ENCODE measurements at places on chromosomes 11 and 22. TPM values are rescaled to one million over a fixed set of nuclear protein-coding genes. Genes with fewer than 3 reads are reported as not detected.
A peak's percentile ranks its signal among the peaks of the same experiment; 100 is the strongest.

KCNQ1 gene
- 1.3 TPM for total RNA-seq

SLC37A2 gene
- 5.2 TPM for total RNA-seq

DNA sequence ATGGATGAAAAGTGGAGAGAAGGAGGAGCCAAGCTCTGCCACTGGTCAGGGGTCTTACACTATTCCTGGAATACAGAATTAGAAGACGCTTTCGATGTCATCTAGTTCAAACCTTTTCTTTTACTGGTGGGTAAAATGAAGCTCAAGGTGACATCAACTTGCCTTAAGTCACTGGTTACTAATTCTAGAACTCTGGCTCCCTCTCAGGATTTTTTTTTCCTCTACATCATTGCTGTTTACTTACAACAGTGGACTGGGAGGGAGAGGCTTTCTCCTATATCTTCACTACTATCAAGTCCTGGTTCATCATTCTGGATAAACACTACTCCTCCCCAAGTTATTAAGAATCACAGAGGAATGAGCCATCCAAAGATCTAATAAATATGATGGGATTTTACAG lies 82.9 kb downstream of the ETS1 start:
- no peak for DNase-seq

BDNF gene
- 2.7 TPM for total RNA-seq

- no peak for DNase-seq
Measured at GRCh38 chr11:75028321-75028720, 39.6 kb downstream of the NEU3 start.

RAPSN gene
- 0.11 TPM for total RNA-seq

DNA sequence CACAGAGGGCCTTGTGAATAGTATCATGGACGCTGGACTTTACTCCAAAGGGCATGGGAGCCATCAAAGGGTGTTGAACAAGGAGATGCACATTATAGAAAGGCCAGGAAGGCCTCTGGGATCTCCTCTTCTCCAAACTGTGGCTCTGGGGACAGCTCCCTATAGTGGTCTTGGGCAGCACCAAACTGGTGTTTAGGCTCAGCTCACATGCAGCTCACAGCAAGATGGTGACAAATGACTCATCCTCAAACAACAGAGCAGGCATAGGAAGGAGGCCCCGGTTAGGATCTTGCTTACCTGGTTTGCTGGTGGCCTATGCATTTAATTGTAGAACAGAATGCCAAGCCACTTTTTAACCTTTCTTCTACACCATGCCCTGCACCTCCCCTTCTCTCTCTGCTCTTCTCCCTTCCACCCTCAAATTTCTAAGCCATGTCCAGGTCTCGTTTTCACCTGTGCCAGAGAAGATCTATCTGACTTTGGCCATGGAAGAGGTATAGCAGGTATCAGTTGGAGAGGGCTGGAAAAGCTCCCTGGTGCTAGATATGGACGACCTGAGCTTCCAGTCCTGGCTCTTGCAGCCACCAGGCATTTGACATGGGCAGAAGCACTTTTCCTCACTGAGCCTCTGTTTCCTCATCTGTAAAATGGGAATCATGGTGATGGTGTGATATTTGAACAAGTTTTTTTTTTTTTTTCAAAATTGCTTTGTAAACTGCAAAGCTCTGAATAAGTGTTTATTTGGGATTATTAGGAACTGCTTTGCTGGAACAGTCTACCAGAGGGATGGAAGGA lies 14.4 kb upstream of the EHF start:
- DNase-seq, result no peak

NTM gene
- total RNA-seq, result 69.3 TPM

DNA sequence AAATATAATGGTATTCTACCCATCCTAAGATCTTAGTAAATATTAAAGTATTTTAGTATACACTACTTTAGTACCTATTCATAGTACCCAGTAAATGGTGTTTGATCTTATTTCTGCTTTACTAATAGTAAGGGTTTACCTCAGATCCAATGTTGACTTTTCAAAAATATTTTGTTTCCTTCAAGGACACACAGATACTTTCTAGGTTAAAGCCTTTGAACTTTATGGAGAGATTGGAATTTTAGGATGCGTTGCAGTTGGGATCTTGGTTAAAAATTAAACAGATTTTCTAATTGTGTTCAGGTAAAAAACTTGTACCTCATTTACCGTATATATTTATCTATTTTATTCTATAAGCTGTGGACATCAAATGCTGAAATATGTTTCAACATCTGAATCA lies 73.3 kb downstream of the CYP2R1 start:
- DNase-seq, result no peak

MRGPRX4 gene
- not detected for total RNA-seq

- no peak for DNase-seq
Measured at GRCh38 chr11:61149624-61150615, 11.3 kb downstream of the VPS37C start.

DNA sequence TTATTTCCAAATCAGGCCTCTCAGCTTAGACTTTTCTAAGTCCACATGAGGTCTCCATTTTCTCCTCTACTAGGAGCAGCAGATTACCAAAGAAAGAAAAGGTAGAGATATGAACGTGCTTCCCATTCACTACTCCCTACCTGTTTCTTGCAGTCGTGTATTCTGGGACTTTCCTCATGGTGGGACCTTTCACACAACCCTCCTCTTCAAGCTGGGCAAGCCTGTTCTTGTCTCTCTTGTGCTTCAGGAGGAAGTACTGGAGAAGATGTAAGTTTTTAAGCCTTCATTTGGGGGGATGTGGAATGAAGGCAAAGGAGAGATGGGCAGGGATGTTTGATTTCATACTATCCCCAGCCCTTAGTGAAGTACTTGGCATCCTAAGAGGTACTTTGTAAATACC lies 128.8 kb upstream of the SESN3 start:
- no peak for DNase-seq

- DNase-seq, result peak; percentile 73
Measured at GRCh38 chr11:79173615-79174014, 267.2 kb downstream of the TENM4 start.

GRCh38 chr11:1749395-1750351 lies 722 bp downstream of the IFITM10 start:
- no peak for DNase-seq

DNA sequence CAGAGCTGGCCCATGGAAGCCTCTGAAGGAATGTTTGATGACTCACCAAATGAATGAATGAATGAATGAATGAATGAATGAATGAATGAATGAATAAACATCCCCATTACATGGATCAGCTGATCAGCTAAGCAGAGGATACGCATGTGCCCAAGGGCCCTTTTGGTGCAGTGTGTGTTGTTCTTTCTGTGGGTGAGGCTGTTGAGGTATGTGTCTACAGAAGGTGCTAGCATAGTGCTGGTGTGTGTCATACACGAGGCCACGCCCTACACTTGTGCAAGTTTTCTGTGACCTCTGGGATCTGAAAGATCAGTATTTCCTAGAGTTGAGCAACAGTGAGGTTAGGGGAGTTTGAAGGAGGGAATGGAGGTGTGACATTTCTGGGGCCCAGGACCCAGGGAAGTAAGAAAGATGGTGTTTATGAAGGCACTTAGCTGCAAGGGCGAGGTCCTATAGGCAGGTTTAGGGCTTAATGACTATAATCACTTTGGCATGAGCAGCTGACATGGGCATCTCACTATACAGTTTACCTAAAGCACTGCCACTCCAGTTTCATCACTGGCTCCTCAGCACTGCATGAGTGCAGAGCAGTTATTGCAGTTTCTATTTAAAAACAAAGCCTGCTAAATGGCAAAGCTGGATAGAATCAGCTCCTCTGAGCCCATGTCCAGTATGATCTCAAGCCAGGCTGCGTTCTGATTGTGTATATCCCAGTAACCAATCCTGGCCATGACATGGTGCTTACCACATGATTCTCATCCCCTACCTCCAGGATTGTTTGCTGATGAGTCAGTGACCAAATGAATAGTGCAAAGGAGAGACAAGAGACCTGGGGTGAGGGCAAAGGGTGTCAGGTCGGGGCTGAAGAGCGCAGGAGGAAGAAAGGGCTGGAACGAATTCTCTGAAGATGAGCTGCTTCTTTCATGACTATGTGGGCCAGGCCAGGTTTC lies 36.4 kb upstream of the E2F8 start:
- no peak for DNase-seq

DNA sequence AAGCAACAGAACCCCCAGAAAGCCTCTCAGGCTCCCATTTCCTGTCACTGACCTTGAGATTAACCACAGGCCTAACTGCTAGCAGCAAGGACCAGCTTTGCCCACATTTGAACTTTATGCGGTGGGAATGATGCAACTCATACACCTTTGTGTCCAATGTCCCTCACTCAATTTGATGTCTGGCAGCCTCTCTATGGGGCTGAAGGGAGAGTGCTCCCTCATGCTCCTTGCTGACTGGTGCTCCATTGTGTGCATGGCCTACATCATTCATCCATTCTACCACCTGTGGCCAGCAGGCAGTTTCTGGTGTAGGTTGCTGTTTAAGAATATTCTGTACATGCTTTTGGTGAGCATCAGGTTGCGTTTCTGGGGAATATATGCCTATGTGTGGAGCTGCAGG lies 31.9 kb downstream of the KCNQ1OT1 start:
- no peak for DNase-seq

TUBA8 gene
- 9.7 TPM for total RNA-seq

DNA sequence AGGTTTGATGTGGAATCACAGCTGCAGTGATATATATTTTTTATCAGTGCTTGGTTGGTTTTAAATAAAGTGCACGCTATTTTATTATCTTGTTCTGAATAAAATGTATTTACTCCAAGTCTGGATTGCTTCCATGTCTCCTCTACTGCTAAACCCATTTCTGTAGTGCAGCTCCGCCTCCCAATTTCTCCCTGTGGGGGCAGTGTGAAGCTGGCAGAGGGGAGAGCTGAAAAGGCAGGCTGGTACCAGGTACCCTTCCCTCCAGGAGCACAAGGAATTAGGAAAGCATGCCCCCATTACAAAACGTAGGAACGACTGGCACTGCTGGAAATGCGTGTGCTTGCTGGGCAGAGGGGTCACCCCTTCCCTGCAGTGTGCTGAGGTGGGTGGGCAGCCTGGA lies 934 bp upstream of the TMEM132A start:
- DNase-seq, result no peak

FAM227A gene
- 8.8 TPM for total RNA-seq

DYNC2H1 gene
- 80.7 TPM for total RNA-seq

ISX gene
- not detected for total RNA-seq

- DNase-seq, result no peak
Measured at GRCh38 chr11:115263799-115264656, 240.2 kb downstream of the CADM1 start.

DNA sequence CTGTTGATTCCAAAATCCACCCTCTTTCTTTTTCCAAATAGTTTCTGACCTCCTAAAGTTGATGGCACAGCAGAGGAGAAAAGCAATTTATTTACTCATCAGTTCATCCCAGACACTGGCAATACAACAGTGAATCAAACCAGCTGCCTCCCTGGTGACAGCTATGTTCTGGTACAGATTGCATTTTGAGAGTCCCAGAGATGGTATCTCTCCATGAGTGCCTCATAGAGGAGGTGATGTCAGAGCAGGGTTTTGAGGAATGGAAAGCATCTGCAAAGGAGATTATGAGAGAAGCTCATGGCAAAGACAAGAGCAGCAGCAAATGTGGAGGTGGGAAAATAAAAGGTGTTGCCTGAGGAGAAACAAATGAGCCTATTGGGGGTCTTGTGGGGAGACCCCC lies 377.2 kb downstream of the MN1 start:
- no peak for DNase-seq

DNA sequence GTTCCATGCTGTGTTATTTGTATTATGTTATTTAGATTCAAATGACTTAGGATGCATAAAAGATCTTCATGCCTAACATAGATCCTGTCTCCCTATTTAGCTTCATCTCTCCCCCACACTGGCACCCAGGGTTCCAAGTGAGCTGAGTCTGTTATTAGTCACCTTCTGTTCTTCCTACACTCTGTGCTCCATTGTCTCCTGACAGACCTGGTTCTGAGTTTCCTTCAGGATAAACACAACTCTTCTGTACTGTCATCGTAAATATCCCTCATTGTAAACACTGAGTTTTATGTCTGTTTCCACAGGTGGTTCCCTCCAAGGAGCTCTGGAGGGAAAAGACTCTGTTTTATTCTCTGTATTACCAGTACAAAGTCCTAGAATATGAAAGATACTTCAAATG lies 8.7 kb downstream of the MMP26 start:
- no peak for DNase-seq

ABTB2 gene
- 4.0 TPM for total RNA-seq

DNA sequence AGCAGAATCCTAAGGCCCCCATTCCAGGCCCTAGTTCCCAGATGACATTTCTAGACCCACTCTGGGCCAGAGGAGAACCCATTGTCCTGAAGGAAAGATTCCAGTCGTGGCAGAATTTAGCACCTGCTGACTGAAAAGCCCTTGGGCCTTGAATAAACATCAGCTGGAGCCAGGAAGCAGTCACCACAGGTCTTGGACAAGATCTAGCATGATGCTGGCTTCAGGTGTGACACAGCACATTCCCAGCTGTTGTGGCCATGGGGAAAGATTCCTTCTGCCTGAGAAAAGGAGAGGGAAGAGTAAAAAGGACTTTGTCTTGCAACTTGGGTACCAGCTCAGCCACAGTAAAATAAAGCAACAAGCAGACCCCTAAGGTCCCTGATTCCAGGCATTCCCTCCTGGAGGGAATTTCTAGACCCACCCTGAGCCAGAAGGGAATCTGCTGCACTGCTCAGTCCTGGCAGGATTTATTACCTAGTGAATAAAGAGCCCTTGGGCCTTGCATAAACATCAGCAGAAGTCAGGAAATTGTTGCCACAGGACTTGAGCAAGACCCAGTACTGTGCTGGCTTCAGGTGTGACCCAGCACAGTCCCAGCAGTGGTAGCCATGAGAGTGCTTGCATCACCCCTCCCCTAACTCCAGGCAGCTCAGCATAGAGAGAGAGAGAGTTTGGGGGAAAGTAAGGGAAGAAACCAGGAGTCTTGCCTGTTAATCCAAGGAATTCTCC lies 42.5 kb upstream of the PAMR1 start:
- no peak for DNase-seq

GRCh38 chr11:78205256-78205655 lies 16.5 kb downstream of the USP35 start:
- DNase-seq, result no peak

CASP5 gene
- total RNA-seq, result 0.50 TPM

- DNase-seq, result no peak
Measured at GRCh38 chr11:6620636-6621035, 1.4 kb upstream of the TPP1 start.

DNA sequence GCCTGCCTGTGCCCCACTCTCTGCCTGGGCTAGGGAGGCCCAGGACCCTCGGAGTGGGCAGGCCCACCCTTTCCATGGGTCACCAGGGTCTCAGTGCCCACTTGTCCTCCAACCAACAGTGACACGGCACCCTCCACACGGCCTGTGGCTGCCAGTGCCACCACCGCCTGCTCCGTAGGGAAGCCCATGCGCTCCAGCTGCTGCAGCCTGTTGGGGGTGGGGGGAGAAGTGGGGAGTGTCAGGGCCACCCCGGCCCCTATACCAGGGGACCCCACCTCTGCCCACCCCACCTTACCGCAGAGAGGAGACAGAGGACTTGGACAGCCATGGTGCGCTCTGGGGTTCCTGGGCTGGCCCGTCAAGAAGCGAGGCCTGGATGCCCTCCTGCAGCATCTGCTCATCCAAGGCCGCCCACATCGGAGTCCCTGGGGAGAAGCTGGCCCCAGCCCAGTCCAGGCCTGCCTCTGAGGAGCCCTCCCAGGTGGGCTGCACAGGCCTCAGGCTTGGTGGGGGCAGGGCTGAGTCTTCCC lies 7.7 kb downstream of the RHBDD3 start:
- DNase-seq, result no peak

Data from spinal cord (tissue), 10 donors.